ENCODE measurements at places on chromosomes 12 and 14. TPM values are rescaled to one million over a fixed set of nuclear protein-coding genes. Genes with fewer than 3 reads are reported as not detected.

The SERPINA10 gene
- total RNA-seq: not detected

The TAMALIN gene
- 3.3 TPM for total RNA-seq

The C3AR1 gene
- 0.12 TPM for total RNA-seq

The TNFRSF1A gene
- 121 TPM for total RNA-seq

The DBX2 gene
- total RNA-seq: not detected

The SMIM41 gene
- total RNA-seq: not detected

The ZBTB42 gene
- 4.0 TPM for total RNA-seq

The PROX2 gene
- not detected for total RNA-seq

The OR11G2 gene
- not detected for total RNA-seq

The CCDC177 gene
- not detected for total RNA-seq

The TNS2 gene
- 24.5 TPM for total RNA-seq

The MYH6 gene
- not detected for total RNA-seq

The CCDC38 gene
- not detected for total RNA-seq

Data from A172 (cell line).